ENCODE measurements at places on chromosomes 4 and X. TPM values are rescaled to one million over a fixed set of nuclear protein-coding genes. Genes with fewer than 3 reads are reported as not detected.

Gene REPS2
- 3.7 TPM for polyA plus RNA-seq

GRCh38 chr4:87804871-87805270 is 5.5 kb downstream of the IBSP start:
- no peaks in the 10 kb centered on the region for H3K27me3 ChIP-seq
- no peak overlapping the region for H3K4me3 ChIP-seq
- H3K4me1 ChIP-seq, result no peaks in the 10 kb centered on the region
- no peak for DNase-seq

- H3K36me3 ChIP-seq, result no peaks in the 10 kb centered on the region
- H3K4me1 ChIP-seq, result peaks cover 2% of the 10 kb centered on the region
- H3K27me3 ChIP-seq, result no peaks in the 10 kb centered on the region
- no peak overlapping the region for H3K4me3 ChIP-seq
Measured at GRCh38 chrX:118675326-118675965, 52.0 kb upstream of the IL13RA1 start.

GRCh38 chr4:132062611-132063239 is 1086.4 kb upstream of the PCDH10 start:
- no peaks in the 10 kb centered on the region for H3K27me3 ChIP-seq
- H3K4me3 ChIP-seq, result no peak overlapping the region
- H3K4me1 ChIP-seq, result no peaks in the 10 kb centered on the region
- no peak overlapping the region for H3K27ac ChIP-seq
- H3K36me3 ChIP-seq, result no peaks in the 10 kb centered on the region

- H3K27me3 ChIP-seq, result no peaks in the 10 kb centered on the region
- H3K4me3 ChIP-seq, result no peak overlapping the region
- no peak for DNase-seq
- H3K4me1 ChIP-seq, result no peaks in the 10 kb centered on the region
- no peaks in the 10 kb centered on the region for H3K36me3 ChIP-seq
- H3K27ac ChIP-seq, result no peak overlapping the region
Measured at GRCh38 chr4:180840142-180840541, 1403.1 kb upstream of the TENM3 start.

Gene JCHAIN
- polyA plus RNA-seq, result 1.5 TPM
